Fibroblast of villous mesenchyme (primary cell): ENCODE measurements at places on chromosomes 4 and X. TPM values are rescaled to one million over a fixed set of nuclear protein-coding genes. Genes with fewer than 3 reads are reported as not detected.

FGF13 gene
- total RNA-seq = under 0.01 TPM in 1 of 2 replicates, not detected in the other

TMEM156 gene
- total RNA-seq = under 0.01 TPM in 1 of 2 replicates, not detected in the other

BCAP31 gene
- total RNA-seq = 105 and 127 TPM in 2 replicates

NPY2R gene
- not detected in 2 replicates for total RNA-seq

MCF2 gene
- under 0.01 TPM in 2 replicates for total RNA-seq

SRPX gene
- total RNA-seq = 35.4 and 36.7 TPM in 2 replicates

POF1B gene
- total RNA-seq = not detected in 2 replicates

GLOD5 gene
- not detected in 2 replicates for total RNA-seq

RHOXF2B gene
- total RNA-seq = not detected in 2 replicates

DNA sequence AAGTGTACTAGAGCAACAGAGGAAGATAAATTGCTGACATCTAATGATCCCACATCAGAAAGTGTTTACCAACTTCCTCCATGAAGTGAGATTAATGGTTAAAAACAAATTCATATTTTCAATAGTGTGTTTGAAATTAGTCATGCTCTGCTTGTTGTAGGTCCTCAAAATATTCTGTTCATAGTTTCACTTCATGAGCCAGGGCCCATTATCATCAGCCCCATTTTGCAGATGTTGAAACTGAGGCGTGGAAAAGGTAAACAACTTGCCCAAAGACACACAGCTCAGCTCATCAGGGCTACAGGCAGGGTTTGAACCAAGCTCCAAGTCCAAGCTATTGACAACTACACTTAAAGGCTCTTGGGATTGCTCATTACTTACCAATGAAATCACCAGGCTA, 103.5 kb upstream of the PPARGC1A start:
- no peak for DNase-seq

- no peak for DNase-seq
Measured at GRCh38 chr4:176999935-177000543, 207.3 kb upstream of the VEGFC start.

DNA sequence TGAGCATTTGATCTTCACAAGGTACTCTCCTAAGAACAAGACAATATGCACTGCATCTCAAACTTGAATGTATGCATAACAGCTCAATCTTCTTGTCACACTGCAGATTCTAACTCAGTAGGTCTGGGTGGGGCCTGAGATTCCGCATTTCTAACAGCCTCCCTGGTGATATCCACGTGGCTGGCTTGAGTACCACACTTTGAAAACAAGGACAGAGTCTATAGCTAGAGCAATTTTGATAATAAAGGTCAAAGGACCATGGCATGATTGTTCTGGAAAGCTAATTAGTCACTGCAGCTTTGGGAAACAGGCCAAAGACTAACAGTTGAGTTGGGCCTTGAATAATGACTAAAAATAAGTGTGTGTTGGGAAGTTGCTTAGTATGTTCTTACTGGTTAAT, 213.3 kb downstream of the GBA3 start:
- no peak for DNase-seq

DNA sequence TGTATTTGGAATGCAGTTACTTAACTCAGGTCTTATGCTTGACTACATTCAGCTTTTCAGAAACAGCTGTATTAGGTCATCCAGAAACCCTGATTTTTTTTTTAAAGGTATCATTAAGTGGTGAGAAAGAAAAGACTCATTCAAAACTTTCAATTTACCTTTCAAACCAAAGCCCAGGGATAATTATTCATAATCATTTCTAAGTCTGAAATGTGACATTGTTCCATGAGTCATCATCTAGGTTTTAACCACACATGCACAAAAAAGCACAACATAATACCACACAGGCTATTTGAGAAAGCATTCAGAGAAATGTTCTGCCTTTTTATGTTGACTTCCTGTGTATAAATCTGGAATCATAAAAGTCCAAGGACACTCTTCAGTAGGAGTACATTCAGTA, 288.2 kb downstream of the IL1RAPL2 start:
- DNase-seq = peak; percentile 27

DNA sequence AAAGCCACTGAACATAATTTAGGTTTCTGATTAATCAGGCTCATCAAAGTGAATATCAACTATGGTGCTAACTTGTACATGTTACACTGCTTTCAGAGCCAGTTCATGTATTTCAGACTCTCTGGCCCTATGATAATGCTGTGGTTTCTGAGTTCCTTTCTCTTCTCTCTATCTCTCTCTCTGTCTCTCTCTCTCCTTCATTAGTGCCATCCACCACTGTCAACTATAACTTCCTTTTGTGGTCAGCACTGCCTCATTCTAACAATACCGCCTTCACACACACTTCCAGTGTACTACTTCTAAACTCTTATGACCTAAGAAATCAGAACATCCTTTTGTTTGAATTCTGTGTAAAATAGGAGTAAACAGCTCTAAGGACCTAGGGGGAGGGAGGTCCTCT, 907.1 kb downstream of the RPA4 start:
- DNase-seq = no peak

GRCh38 chrX:69988955-69989394, 60.8 kb downstream of the AWAT2 start:
- DNase-seq = no peak

DNA sequence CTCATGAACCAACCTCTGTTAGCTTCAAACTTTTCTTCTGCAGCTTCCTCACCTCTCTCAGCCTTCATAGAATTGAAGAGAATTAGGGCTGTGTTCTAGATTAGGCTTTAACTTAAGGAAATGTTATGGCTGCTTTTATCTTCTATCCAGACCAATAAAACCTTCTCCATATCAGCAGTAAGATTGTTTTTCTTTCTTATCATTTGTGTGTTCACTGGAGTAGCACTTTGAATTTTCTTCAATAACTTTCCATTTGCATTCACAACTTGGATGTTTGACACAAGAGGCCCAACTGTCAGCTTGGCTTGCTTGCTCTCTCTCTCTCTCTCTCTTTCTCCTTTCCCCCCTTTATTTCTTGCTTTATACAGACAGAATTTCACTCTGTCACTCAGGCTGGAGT, 22.8 kb upstream of the SOWAHB start:
- DNase-seq = no peak

DNA sequence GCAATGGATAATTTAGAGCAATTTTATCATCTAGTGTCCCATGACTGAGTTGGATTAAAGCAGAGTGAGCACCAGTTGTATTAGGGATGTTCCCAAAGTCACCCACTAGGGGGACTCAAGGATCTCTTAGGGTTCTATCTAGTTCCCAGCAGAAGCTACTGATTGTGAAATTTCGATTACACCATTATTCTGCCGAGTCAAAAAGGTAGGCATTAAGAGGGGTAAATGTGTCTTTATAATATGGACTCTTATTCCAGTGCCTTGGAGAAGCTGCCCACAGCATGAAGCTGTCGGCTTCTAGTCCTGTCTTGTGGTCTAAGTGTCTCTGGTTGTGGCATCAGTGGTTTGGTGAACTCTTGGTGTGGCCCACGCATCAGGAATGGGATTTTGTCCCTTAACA, 53.3 kb downstream of the RGS12 start:
- DNase-seq = peak; percentile 88

GRCh38 chr4:100417565-100417964, 100.3 kb downstream of the EMCN start:
- peak; percentile 26 for DNase-seq

DNA sequence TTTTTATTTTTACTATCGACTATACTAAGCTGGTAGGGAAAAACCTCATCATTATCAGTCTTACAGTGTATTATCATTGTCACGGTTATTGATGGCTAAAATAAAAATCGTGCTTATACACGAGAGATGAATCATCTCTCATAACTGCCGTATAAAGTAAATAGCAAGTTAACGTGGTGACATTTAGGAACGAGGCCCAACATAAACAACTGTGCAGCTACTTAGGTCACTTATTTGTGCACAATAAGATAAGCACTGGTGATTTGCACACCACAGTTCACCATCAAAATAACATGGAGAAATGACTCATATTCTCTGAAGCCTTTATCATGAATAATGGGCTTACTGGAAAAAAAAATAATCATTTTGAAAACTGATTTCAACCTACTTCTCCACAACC, 482.0 kb upstream of the TENM3 start:
- DNase-seq = no peak

- no peak for DNase-seq
Measured at GRCh38 chrX:48636301-48636700, 39.0 kb downstream of the WDR13 start.

DNA sequence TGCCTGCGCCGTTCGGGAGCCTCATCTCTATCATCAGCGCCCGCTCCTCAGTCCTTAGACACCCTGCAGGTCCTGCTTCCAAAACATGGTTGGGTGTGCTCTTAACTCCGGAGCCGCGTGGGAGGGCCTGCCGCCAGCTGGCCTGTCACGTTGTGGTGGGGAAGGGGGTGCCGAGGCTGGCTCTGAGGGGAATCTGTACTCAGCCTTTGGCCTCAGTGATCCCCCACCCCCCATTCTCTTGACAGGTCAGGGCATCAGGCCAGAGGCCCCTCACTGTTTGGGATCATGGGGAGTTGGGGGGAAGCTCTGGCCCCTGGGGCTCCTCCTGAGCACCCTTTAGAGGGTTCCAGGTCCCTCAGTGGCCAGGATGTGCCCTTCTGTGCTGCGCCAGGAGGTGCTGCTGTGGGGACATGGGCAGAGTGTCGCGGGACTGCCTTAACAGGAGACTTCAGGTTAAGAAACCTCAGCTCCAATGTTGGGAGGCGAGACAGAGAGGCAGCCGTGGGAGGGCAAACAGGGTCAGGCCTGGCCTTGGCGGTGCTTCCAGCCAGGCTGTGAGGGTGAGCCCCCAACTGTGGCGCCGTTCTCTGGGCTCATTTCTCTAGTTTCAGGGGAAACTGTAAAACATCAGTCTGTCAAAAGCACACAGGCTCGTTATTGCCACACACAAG, 33.5 kb downstream of the TRMT44 start:
- peak; percentile 43 for DNase-seq

- no peak for DNase-seq
Measured at GRCh38 chrX:102995316-102995715, 58.2 kb downstream of the RAB40AL start.

DNA sequence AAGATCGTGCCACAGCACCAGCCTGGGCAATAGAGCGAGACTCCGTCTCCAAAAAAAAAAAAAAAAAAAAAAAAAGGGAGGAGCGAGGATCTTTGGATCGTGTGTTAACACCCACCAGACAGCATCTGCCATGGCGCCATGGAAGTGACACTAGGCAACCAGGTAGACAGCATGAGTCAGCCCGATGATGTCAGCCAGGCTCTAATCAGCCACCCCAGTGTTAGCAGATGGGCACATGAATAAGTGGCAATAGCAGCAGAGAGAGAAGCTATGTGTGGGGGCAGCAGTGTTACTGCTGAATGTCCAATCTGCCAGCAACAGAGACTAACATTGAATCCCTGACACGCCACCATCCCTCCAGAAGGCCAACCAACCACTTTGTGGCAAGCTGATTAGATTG, 6.6 kb downstream of the SYN1 start:
- no peak for DNase-seq

- DNase-seq = no peak
Measured at GRCh38 chrX:103153661-103154060, 60.7 kb upstream of the NXF3 start.

DNA sequence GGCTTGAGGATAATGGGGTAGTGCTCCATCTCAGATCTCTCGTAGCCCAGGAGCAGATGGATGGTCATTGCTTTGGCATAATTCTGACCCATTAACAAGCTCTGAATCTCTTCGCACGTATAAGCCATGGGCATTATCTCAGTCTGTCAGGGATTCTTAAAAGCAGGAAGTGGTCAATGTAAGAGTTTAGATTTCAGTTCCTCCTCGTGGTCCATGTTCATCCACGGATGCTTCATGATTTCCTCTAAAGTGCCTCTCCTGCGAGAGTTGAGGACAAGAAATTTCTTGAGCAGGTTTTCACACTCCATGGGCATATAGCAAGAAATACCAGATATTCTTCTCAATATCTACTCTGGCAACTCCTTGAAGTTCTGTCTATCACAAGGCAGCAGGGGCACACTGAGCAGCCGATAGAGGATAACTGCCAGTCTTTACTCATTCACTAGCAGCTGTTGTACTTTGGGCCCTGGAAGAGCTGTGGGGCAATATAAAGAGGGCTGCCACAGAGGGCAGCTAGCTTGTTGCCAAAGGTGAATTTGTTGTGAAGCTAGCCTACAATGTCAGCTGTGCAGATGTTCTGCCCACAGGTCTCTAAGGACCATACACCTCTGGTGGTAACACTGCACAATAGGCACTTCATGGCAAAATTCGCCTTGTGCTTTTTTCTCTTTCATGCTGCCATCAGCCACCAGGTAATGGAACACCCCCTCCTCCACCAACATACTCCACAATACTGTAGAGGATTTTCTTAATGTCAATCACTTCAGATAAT, 52.0 kb upstream of the WDR17 start:
- DNase-seq = no peak

DNA sequence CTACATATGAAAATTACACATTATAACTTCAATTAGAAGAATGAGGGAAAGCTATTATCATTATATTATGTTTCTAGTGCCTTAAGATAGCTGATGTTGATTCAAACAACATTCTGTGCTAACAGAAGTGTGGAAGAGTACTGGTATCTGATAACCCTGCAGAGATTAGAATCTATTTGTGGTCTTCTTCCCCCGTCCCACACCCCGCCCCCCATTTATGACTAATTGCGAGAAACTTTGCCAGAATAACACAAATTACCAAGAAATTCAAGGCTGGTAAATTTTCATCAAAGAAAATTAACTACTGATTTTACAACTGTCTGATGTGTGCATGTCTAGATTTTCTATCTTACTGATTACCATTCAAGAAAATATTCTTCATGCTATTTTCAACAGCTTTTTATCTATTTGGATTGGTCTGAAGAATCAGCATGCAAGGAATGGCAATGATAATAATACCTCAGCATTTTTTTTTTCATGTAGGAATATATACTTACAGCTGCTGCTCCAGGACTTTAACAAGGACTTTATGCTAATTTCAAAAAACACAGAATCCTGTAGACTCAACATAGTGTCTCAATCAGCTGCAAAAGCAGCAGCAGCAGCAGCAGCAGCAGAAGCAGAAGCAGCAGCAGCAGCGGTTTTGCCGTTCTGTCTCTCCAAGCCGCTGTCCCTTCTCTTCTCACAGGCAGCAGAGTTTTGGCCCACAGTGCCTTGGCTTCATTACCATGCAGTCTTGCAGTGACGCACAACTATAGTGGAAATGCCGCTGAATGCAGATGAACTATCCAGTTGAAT, 126.7 kb downstream of the FRYL start:
- peak; percentile 67 for DNase-seq

DNA sequence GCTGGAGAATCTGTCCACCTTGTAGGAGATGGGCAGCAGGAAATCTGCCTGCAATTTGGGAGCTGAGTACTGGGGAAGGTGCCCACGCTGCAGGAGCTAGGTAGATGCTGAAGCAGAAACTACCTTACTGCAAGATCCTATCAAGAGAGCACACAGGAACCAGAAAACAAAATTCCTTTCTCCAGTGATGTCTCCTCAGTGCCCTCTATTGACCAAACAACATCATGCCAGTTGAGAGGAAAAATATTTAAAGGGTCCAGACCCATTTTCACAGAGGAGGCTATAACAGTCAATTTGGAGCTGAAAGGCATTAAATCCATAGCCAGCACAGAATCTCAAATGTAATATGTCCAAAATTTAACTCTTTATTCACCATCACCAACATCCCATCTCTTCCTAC, 406.8 kb downstream of the SLITRK2 start:
- DNase-seq = no peak

DNA sequence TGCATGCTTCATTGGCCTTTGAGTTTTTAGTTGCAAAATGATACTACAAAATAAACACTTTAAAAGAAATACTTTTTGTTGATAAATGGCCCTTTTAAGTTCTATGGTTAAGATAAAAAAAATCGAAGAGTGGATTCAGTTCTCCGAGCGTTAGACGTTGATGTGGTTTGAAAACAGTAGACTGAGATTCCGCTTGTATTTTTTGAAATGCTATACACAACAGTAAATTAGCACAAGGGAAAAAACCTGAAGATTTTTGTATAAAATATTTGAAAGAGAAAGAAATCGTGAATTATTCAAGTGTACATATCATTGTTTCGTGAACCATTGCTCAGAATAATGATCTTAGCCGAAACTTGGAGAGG, 1.4 kb downstream of the BMP2K start:
- DNase-seq = no peak
